Foreskin keratinocyte (primary cell): ENCODE measurements at places on chromosomes 12 and 14. TPM values are rescaled to one million over a fixed set of nuclear protein-coding genes. Genes with fewer than 3 reads are reported as not detected.

The GDF3 gene
- total RNA-seq: not detected in 2 replicates

DNA sequence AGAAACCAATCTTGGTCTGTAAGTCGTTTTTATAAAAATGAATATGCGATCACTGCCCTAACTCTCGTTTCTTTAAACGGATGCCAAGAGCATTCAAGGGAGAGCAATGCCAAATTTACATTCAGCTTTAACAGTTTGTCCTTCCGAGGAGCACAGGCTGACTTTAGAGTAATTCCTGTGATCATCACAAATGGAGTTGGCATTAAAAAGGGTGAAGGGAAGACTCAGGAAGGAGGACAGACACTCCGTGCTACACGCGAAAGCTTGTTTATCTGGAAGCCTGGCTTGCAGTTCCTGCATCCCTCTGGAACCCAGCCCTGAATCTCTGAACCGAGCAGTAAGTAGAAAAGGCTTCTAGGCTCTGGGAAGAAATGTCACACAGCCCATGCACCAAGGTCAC is 78.4 kb downstream of the PAPOLA start:
- no peak for DNase-seq

DNA sequence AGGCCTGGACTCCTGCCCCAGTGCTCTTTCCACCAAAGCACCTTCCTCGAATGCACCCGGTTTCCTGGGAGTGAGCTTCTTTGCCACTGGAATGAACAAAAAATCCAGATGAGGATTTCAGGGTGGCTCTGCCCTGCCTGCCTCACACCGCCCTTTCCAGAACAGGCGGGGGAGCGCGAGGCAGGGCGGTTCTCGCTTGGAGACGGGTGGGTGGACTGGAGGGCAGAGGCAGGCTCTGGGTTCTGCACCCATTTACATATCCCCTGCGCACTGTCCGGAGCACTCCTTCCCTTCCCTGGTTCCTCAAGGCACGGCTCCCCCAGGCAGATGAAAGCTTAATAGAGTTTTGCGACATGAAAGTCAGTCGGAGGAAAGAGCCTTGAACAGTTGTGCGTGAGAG is 69.7 kb upstream of the DLK1 start:
- no peak for DNase-seq

DNA sequence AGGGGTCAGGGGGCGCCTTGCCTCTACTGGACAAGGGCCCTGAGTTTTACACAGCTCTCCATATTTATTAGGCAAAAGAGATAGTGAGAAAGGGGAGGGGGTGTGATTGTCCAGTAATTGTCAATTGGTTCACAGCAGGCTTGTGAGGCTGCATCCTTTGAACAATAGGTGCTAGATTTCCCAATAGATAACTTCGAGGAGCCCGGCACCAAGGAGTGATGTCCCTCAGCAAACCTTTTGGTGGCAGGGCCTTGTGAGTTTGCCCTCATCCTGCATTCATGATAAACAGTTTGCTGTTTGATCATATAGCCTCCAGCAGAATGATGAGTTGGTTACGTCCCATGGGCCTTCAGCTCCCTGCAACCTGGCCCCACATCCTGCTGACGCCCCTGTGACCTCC is 2.7 kb upstream of the PRIMA1 start:
- no peak for DNase-seq

- no peak for DNase-seq
These were observed 1.6 kb upstream of the TNFRSF1A start for GRCh38 chr12:6343518-6343917.
